Hematopoietic multipotent progenitor cell treated with erythropoietin and hydrocortisone succinate and interleukin-3 and kit ligand, for 8 days (in vitro differentiated cells): ENCODE measurements at places on chromosomes 7 and 10.

DNA sequence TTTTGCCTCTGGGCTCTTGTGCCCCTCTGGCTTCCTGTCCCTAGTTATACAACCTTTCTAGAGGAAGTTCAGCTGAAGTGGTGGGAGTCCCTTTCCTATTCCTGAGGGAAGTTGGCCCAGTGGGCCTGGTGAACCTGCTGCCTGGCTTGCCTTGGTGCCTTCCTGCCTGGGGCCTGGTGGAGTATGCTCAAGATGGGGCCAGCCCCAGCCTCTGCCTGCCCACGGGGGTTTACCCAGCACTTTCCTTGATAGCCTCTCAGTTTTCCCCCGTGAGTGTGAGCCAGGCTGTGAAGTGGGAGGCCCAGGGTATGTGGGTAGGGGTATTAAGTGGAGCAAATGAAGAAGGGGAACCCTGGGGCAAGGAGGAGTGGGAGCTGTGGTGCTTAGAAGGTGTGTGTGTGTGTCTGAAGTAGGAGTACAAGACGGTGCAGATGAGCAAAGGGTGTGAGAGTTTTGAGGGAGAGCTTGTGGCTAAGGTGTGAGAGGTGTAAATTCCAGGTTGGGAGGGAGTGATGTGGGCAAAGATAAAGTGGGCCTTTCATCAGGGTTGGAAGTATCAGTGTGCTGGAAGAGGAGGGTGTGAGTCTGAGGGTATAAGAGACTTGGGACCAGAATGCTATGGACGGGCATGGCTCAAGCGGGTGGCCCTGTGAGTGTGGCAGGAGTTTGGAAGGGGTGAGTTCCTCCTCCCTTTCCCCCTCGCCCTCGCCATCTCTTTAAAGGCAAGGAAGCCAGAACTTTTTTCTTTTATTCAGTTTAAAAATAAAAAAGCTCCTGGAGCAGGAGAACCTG is 10.9 kb upstream of the PAX2 start:
- no peak for DNase-seq

DNA sequence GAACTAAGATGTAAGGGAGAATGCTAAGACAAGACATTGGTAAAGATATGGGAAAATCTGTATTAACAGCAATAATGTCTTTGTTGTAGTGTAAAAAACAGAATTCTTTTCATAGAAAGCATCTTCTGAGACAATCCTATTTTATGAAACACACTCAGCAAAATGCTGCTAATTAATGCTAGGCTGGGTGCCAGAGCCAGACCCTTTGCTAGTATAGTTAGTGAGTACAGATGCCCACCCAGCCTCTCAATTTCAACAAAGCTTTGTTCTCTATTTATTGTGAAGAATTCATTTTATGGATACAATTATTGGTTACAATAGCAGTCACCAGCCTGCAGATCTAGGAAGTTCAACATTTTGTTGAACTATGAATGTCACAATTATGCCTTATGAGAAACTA is 131.0 kb downstream of the SEM1 start:
- DNase-seq = no peak

GRCh38 chr7:44257618-44258422 is 57.0 kb downstream of the YKT6 start:
- peak; percentile 30 for DNase-seq

GRCh38 chr7:112510001-112510742 is 29.4 kb downstream of the LSMEM1 start:
- DNase-seq = no peak

- peak; percentile 57 for DNase-seq
These were observed 457 bp downstream of the ACADSB start for GRCh38 chr10:123009105-123009820.

GRCh38 chr7:93910076-93910994 is 4.0 kb downstream of the GNGT1 start:
- no peak for DNase-seq

GRCh38 chr10:100888957-100889356 is 23.8 kb upstream of the SLF2 start:
- peak; percentile 24 for DNase-seq

DNA sequence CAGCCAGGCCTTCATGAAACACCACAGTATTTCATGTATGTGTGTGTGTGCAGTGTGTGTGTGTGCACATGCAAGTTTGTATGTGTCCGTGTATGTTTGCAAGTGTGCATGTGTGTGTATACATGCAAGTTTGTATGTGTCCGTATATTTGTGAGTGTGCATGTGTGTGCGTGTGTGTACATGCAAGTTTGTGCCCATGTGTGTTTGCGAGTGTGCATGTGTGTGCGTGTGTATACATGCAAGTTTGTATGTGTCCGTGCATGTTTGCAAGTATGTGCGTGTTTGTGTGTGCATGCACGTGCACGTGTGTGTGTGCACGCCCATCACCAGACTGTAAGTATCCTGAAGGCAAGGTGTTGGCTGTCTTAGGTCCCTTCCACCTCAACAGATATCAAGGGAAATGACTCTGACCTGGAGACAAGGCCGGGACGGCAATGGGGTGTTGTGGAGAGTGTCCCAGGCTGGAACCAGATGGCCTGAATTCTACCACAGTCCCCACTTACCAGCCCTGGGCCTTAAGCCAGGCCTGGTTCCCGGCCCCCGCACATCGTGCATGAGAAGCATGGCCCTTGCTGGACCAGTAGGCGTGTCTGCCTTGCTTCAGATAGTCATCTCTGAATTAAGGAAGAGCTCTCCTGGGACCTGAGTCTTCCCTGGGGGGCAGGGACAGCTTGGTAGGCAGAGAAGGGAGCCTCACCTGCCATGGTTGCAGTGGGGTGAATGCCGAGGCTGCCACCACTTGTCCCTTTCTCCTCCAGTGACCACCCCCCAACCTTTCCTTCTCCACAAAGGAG is 140.0 kb downstream of the GRK5 start:
- DNase-seq = no peak

DNA sequence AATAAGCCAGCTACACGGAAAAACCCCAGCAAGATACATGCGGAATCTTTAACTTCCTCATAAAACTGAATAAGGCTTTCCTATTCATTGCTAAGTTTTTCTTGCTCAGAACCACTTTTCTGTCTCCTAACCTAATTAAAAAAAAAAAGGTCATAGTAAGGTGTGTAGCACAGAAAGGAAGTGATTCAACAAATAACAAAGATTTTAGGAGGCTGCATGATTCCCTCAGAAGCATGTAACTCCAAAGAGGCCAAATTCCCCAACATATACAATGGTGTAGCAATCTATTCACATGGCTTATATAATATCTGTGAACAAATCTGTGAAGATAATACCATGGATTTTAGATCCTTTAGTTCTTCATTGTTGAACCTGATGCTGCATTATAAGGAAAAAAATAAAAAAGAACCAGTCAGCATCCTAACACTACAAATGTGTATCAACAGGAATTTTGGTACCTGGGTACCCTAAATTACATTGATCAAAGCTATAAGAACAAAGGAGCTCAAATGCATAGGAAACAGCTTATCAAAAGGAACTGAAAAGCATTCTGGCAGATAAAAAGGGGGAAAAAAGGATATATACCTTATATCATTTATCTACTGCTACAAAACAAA is 63.8 kb downstream of the IMMP2L start:
- no peak for DNase-seq

- DNase-seq = no peak
These were observed 13.2 kb downstream of the ZNF488 start for GRCh38 chr10:47370878-47371277.

DNA sequence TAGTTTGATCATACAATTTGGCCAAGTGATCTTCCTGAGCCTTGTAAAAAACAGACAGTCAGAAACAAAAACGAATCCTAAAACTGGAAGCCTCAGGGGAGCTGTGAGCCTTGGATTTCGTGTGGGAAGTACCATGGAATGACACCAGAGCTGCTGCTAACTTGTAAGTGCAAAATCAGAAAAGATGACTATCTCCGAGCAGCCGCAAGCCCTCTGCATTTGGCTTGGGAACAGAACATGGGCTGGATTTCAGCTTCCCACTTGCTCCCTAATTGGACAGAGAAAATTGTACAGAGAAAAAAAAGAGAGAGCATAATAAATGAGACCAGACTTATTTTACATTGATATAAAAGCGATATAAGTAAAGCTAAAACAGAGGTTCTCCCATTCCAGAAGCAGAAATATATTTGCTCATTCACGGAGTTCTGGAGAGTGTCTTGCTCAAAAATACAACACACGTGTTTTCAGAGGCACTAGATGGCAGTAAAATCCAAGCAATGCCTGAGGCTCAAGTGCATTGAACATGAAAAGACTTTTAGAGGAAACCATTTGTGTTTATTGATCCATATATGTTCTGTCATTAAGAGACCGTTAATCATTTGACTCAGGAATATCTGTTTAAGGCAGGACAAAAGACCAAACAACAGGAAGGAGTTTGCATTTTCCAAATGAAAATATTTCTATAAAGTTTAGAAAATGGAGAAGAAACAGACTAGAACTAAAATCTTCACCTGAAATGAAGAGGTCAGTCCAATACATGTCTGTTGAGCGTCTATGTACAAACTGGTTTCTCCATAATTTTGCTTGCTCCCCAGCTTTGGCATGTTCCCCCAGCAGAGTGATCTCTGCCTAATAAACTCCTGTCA is 78.3 kb upstream of the SLC26A5 start:
- DNase-seq = peak; percentile 22

GRCh38 chr7:16712916-16713315 is 40.6 kb upstream of the TSPAN13 start:
- DNase-seq = no peak

- DNase-seq = no peak
These were observed 34.0 kb downstream of the FAM20C start for GRCh38 chr7:226281-226895.

GRCh38 chr7:155624412-155624811 is 20.0 kb upstream of the RBM33 start:
- DNase-seq = no peak

- no peak for DNase-seq
These were observed 328.9 kb downstream of the PRPF18 start for GRCh38 chr10:13915710-13916109.

DNA sequence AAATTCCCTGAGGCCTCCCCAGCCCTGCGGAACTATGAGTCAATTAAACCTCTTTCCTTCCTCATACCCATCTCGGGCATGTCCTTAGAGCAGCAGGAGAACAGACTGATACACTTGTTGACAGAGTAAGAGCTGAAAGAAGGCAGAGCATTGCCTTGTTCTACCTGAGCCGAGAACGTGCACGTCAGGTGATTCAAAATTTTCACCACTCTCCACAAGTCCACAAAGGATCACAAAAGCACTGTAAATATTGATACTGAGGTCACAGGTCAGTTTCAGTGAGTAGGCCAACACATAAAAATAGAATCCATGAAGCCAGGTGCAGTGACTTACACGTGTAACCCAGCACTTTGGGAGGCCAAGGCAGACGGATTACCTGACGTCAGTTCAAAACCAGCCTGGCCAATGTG is 27.8 kb downstream of the DCLRE1C start:
- no peak for DNase-seq

DNA sequence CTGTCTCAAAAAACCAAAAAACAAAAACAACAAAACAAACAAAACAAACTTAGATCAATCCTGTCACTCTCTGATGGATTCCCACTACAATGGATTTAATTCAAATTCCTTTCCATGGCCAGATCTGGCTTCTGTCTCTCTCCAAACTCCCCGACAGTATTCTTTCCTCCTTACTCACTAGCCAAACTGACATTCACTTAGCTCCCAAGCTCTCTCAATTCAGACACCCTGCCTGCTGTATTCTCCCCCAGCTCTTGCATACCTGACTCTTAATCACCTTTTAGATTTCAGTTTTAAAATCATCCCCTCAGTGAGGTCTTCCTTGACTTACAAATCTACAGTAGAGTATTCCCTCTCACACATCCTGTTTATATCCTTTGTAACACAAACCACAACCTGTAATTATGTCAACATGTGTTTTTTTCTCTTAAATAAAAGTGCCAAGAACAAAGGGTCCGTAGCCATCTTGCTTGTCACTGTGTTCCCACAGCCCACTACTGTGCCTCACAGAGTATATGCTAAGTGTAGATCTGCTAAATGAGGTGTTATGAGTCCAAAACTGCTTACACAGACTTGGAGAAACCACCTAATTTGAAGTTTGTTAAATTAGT is 14.4 kb downstream of the HERPUD2 start:
- DNase-seq = no peak

GRCh38 chr7:55185321-55185802 is 166.5 kb downstream of the EGFR start:
- DNase-seq = no peak

DNA sequence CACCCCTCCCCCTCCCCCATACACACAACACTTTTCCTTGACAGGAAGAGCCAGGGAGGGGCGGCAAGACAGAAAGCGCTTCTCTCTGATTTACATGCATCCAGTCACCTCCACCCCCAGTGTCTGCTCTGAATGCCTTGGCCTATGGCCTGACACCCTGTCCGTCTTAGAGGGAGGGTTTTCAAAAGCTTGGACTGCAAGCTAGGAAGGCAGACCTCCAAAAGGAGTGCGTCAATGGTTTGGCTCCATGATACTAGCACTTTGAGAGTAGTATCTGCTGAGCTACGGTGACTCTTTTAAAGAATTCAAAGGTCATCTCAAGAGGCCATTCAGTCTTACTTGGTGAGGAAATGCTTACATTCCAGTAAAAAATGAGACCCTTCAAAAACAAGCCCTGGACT is 20.3 kb upstream of the PAX2 start:
- DNase-seq = no peak

DNA sequence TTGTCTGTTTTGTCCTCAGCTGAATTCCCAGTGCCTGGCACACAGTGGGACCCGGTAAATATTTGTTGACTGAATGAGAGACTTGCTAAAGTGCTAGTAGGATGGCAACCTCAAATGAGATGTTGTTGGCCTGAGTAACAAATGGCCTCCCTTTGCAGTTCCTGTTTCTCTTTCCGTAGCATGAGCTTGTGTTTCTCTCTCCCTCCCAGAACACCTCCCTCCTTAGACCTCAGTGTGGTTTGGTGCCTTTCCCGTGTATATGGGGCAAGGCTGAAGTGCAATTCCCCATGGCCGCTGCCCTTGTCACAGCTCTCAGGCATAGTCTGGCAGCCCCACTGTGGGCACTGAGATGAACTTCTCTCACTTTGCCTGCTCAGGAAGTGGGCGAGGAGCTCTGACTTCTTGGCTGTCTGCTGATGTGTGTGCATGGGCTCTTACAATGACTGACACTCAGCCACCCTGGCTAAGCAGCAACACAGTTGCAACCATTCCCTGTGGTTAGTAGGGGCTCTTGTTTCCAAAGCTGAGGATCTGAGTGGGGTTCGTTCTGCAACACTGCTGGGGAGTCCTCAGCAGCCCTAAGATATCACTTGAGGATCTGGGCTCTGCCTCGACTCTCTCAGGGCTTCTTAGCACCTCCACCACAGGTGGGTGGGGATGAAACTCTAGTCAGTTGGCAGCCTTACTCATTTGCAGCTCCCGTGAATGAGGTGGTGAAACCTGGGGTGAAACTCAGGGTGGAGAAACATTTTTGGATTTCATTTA is 136.1 kb downstream of the ICA1 start:
- DNase-seq = peak; percentile 33

GRCh38 chr10:44132361-44133289 is 252.3 kb downstream of the CXCL12 start:
- DNase-seq = no peak
